ENCODE measurements at places on chromosomes 5 and 9.

GRCh38 chr9:106878081-106878837 is 15.3 kb downstream of the ZNF462 start:
- H3K27ac ChIP-seq, result peak overlapping the region; percentile 10
- peaks cover 52% of the 10 kb centered on the region for H3K4me1 ChIP-seq
- DNase-seq, result no peak
- no peak overlapping the region for H3K4me3 ChIP-seq

DNA sequence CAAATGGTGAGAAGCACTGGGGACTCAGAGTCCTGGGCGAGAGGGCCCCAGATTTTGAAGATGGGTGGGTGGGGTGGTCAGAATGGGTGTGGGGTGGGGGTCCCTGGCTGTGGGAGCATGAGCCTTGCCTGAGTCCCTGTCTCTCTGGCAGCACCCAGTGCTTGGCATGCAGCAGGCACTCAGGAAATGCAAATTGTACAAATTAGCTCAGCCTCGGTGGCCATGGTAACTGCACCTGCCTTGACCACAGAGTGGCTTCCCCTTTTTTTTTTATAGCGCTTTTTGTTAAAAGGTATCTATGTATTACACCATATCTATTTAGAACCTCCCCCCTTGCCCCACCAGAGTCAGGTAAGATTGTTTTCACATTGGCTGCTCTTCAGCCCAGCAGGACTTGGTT is 19.2 kb upstream of the PITX1 start:
- H3K36me3 ChIP-seq, result peaks cover 4% of the 10 kb centered on the region
- peaks cover 5% of the 10 kb centered on the region for H3K4me1 ChIP-seq
- peaks cover 26% of the 10 kb centered on the region for H3K27me3 ChIP-seq
- H3K4me3 ChIP-seq, result no peak overlapping the region
- DNase-seq, result no peak
- H3K27ac ChIP-seq, result no peak overlapping the region

DNA sequence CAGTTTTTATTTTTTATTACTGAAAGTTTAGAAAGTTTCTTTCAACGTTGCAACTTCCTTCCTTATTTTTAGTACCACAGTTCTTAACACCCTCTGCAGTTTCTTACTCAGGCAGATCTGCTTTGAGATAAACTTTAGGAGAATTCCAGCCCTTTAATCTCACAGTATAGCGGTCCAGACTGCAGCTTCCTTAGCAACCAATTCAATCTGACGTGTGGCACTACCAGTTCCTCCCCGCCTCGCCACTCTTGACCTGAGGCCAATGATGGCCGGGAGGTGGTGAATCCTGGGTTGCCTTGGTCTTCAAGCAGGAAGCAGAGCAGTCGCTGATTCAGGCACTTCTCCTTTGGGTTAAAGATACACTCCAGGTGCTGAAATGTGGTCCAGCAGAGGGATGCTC is 334.3 kb upstream of the TRPC7 start:
- H3K27ac ChIP-seq, result no peak overlapping the region
- no peaks in the 10 kb centered on the region for H3K4me1 ChIP-seq
- H3K4me3 ChIP-seq, result no peak overlapping the region
- no peaks in the 10 kb centered on the region for H3K27me3 ChIP-seq
- DNase-seq, result no peak

- no peaks in the 10 kb centered on the region for H3K4me1 ChIP-seq
- H3K36me3 ChIP-seq, result no peaks in the 10 kb centered on the region
- DNase-seq, result no peak
- peaks cover 1% of the 10 kb centered on the region for H3K27me3 ChIP-seq
- no peak overlapping the region for H3K27ac ChIP-seq
- no peak overlapping the region for H3K4me3 ChIP-seq
These were observed 92.3 kb downstream of the HAPLN1 start for GRCh38 chr5:83628360-83628759.

GRCh38 chr5:35324679-35325078 is 94.4 kb upstream of the PRLR start:
- no peak overlapping the region for H3K4me3 ChIP-seq
- H3K36me3 ChIP-seq, result no peaks in the 10 kb centered on the region
- H3K27me3 ChIP-seq, result no peaks in the 10 kb centered on the region
- no peak overlapping the region for H3K27ac ChIP-seq
- no peaks in the 10 kb centered on the region for H3K4me1 ChIP-seq

GRCh38 chr5:55991768-55992486 is 2.8 kb downstream of the IL6ST start:
- H3K36me3 ChIP-seq, result peaks cover 4% of the 10 kb centered on the region
- H3K4me1 ChIP-seq, result peaks cover 20% of the 10 kb centered on the region
- no peak overlapping the region for H3K27ac ChIP-seq
- no peak overlapping the region for H3K4me3 ChIP-seq
- no peak for DNase-seq
- H3K27me3 ChIP-seq, result peaks cover 3% of the 10 kb centered on the region

- H3K36me3 ChIP-seq, result peaks cover 72% of the 10 kb centered on the region
- no peak overlapping the region for H3K4me3 ChIP-seq
- H3K27me3 ChIP-seq, result peaks cover 3% of the 10 kb centered on the region
- H3K4me1 ChIP-seq, result no peaks in the 10 kb centered on the region
These were observed 50.0 kb downstream of the CD180 start for GRCh38 chr5:67146574-67146973.

- DNase-seq, result no peak
- H3K36me3 ChIP-seq, result peaks cover 11% of the 10 kb centered on the region
- H3K4me1 ChIP-seq, result peaks cover 41% of the 10 kb centered on the region
These were observed 34.9 kb upstream of the PPP3R2 start for GRCh38 chr9:101629636-101630035.

GRCh38 chr9:116715751-116716150 is 28.6 kb downstream of the TRIM32 start:
- H3K4me1 ChIP-seq, result peaks cover 6% of the 10 kb centered on the region
- H3K27me3 ChIP-seq, result no peaks in the 10 kb centered on the region
- H3K4me3 ChIP-seq, result no peak overlapping the region
- no peak overlapping the region for H3K27ac ChIP-seq
- DNase-seq, result no peak
- no peaks in the 10 kb centered on the region for H3K36me3 ChIP-seq

DNA sequence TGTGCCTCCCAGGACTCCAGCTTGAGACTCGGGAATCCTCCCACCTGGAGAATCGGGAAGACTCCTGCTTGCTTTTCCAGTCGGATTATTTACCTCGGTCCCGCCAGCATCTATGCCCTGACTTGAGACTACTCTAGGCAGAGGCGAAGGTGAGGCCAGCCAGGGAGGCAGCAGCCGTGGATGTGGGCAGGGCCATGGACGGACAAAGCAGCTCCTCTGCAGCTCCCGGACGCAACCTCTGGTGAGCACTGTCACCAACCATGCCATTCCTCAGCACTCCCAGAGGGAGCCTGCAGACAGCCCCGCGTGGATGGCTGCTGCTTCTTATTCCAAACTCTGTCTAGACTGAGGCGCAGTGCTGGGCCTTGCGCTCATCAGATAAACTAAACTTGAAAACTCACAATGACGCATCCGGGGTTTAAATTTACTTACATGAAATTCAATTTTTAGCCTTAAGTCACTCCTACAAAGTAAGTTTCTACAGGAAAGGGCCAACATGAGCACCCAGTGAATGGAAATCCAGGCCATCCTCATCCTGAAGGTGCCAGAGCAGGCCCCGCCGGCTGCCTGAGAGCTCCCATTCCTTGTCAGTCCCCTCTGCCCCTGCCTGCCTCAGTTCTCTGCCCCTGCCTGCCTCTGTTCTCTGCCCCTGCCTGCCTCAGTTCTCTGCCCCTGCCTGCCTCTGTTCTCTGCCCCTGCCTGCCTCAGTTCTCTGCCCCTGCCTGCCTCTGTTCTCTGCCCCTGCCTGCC is 17.8 kb downstream of the MED10 start:
- H3K27ac ChIP-seq, result no peak overlapping the region
- H3K4me3 ChIP-seq, result no peak overlapping the region
- H3K36me3 ChIP-seq, result no peaks in the 10 kb centered on the region
- peaks cover 22% of the 10 kb centered on the region for H3K4me1 ChIP-seq
- DNase-seq, result no peak
- peaks cover 5% of the 10 kb centered on the region for H3K27me3 ChIP-seq

DNA sequence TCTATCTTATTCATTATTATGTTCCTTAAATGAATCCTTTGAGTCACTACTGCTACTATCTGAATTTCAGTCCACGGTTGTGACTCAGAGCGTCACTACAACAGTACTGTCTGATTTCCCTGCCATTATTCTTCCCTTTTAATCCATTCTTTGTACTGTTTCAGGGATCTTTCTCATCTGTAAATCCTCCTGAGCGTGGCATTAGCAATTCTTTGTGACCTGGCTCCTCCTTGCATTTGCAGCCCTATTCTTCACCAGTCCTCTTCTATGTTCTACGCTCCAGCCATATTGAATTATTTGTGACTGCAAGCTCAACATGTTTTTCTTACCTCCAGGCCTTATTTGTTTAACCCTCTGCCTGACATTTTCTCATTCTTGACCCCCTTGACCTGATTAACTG is 5.9 kb downstream of the PRPF4 start:
- H3K27ac ChIP-seq, result no peak overlapping the region
- no peaks in the 10 kb centered on the region for H3K27me3 ChIP-seq
- DNase-seq, result no peak
- no peak overlapping the region for H3K4me3 ChIP-seq
- peaks cover 33% of the 10 kb centered on the region for H3K36me3 ChIP-seq
- no peaks in the 10 kb centered on the region for H3K4me1 ChIP-seq

DNA sequence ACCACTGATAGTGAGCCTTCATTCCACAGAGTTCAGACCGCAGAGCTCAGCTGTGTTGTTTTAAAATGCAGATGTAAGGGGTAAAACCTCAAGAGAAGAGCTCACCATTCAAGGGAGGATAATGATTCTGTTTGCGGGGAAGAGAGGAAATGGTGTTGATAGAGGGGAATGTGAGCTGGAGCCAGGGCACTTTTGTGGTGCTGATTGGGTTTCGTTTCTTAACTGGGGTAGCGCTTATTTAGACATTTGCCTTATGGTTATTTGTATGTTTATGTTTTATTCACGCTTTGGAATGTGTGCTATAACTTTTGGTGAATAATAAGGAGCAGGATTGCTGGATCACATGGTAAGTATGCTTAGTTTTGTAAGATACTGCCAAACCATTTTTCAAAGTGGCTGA is 42.5 kb downstream of the STXBP1 start:
- peaks cover 33% of the 10 kb centered on the region for H3K36me3 ChIP-seq
- DNase-seq, result no peak
- peaks cover 14% of the 10 kb centered on the region for H3K4me1 ChIP-seq
- H3K27me3 ChIP-seq, result no peaks in the 10 kb centered on the region

GRCh38 chr5:78056053-78056452 is 238.4 kb downstream of the AP3B1 start:
- H3K27me3 ChIP-seq, result no peaks in the 10 kb centered on the region
- peaks cover 3% of the 10 kb centered on the region for H3K36me3 ChIP-seq

GRCh38 chr9:128215491-128216409 is 12.6 kb downstream of the DNM1 start:
- no peak for DNase-seq
- peaks cover 6% of the 10 kb centered on the region for H3K27me3 ChIP-seq
- peaks cover 6% of the 10 kb centered on the region for H3K36me3 ChIP-seq
- H3K4me3 ChIP-seq, result no peak overlapping the region

GRCh38 chr9:86303316-86303975 is 21.1 kb upstream of the ISCA1 start:
- H3K4me3 ChIP-seq, result no peak overlapping the region
- H3K27me3 ChIP-seq, result no peaks in the 10 kb centered on the region
- no peak for DNase-seq

DNA sequence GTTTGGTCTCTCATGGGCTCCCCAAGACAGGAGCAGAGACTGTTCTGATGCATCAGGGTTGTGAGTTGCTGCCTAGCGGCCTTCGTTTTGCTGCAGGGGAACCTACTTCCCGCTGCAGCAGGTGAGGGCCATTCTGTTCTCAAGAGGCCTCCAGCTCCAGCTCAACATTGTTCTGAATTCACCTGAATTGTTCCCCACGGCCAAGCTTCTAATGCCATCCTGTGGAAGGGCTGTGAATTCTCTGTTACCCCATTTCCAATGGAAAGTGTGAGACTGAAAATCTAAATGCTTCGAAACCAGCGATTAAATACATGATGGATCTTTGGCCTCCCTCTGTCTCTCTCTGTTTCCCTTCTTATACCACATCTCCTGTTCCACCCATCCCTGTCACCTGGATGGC is 349.1 kb upstream of the DAP start:
- no peaks in the 10 kb centered on the region for H3K36me3 ChIP-seq
- no peaks in the 10 kb centered on the region for H3K27me3 ChIP-seq
- no peaks in the 10 kb centered on the region for H3K4me1 ChIP-seq
- no peak for DNase-seq

GRCh38 chr5:165029099-165029870 is 1523.9 kb downstream of the MAT2B start:
- H3K4me1 ChIP-seq, result no peaks in the 10 kb centered on the region
- H3K27ac ChIP-seq, result no peak overlapping the region
- H3K36me3 ChIP-seq, result no peaks in the 10 kb centered on the region
- no peak overlapping the region for H3K4me3 ChIP-seq
- DNase-seq, result peak; percentile 52

DNA sequence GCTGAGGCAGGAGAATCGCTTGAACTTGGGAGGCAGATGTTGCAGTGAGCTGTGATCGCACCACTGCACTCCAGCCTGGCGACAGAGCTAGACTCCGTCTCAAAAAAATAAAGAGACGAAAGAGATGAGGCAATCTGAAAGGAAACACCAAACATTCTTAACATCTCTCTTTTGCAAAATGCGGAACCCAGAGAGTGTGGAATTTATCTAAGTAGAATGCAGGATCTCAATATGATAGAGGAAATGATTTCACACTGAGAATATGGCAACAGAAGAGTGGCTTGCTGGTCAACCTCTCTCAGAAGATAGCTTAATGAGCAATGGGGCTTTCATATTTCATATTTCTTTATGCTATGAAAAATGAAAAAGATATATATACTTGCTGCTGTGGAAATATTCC is 33.4 kb upstream of the PCA3 start:
- H3K36me3 ChIP-seq, result no peaks in the 10 kb centered on the region
- H3K4me3 ChIP-seq, result no peak overlapping the region

- H3K36me3 ChIP-seq, result peaks cover 3% of the 10 kb centered on the region
- H3K4me3 ChIP-seq, result no peak overlapping the region
- DNase-seq, result no peak
- H3K27ac ChIP-seq, result no peak overlapping the region
- peaks cover 5% of the 10 kb centered on the region for H3K27me3 ChIP-seq
These were observed 51.3 kb downstream of the NKD2 start for GRCh38 chr5:1059884-1060263.

GRCh38 chr5:66960369-66961137 is 236.0 kb downstream of the CD180 start:
- H3K4me3 ChIP-seq, result no peak overlapping the region
- no peak overlapping the region for H3K27ac ChIP-seq
- no peak for DNase-seq

GRCh38 chr9:135516132-135516860 is 4.9 kb upstream of the LCN1 start:
- DNase-seq, result no peak
- H3K4me1 ChIP-seq, result peaks cover 21% of the 10 kb centered on the region
- no peaks in the 10 kb centered on the region for H3K36me3 ChIP-seq
- peak overlapping the region; percentile 88 for H3K27ac ChIP-seq
- H3K27me3 ChIP-seq, result peaks cover 4% of the 10 kb centered on the region

DNA sequence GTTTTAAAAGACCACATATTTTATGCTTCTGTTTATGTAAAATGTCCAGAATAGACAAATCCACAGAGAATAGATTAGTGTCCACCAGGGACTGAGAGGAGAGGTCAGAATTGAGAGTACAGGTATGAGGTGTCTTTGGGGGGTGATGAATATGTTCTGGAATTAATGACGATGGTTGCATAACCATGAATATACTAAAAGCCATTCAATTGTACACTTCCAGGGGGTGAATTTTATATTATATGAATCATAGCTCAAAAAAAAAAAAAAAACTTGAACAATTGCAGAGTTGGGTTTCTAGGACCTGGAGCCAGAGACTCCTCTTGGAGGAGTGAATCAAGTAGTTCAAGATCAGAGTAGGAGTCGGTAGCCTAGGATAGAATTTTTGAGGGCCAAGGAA is 57.8 kb upstream of the RUSC2 start:
- no peak for DNase-seq
- H3K4me3 ChIP-seq, result no peak overlapping the region
- H3K27me3 ChIP-seq, result no peaks in the 10 kb centered on the region
- H3K36me3 ChIP-seq, result no peaks in the 10 kb centered on the region
- H3K4me1 ChIP-seq, result peaks cover 2% of the 10 kb centered on the region

All from endothelial cell (in vitro differentiated cells).